ENCODE measurements at places on chromosomes 4 and X.

- no peak for DNase-seq
Observed at GRCh38 chrX:133335027-133335426, 80.3 kb downstream of the GPC4 start.

GRCh38 chrX:750812-751211 lies 120.2 kb downstream of the SHOX start:
- DNase-seq, result no peak

DNA sequence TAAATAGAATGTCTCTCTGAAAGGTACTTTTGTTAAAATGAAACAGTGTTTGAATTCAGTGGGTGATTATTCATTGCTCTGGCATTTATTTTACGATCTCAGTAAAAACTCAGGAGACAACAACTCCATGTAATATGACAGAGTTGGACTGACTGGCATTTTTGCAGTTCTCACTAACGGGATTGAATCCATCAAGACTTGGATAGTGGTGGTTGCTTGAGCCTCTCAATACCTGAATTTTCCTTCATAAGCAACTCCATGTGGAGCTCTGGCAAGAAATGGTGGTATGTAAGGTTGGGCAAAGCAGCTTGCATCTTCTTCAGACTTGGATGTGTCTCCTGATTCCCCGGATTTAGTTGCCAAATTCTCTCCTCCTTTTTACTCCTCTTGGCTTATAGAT lies 72.7 kb downstream of the FRMPD4 start:
- no peak for DNase-seq

GRCh38 chrX:91434351-91435168 lies at the start of gene PABPC5:
Gene PABPC5, plus strand, starts transcription at chrX:91434839. Its CDS starts 739 bp downstream, at chrX:91435578.
- DNase-seq, result no peak

DNA sequence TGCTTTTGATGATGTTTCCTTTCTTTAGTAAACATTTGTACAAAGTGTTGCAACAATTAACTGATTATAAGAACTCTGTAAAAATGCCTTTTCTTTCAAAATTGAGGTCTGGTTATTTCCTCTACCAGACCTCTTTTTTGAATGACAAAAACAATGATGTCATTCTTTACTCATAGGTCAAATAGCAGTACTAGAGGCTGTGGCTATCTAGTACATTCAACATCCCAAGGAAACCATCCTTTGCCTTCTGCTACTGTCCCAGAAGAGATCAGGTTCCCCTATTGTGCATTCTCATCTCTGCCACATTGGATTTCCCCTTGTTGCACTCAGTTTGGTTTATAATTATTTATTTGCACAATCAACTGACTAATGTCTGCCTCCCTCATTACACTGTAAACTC lies 19.1 kb upstream of the MAD2L1 start:
- no peak for DNase-seq

GRCh38 chrX:22296871-22297270 lies 24.2 kb downstream of the CBLL2 start:
- DNase-seq, result no peak
